ENCODE measurements at places on chromosomes 2 and 18.

- DNase-seq, result no peak
Observed at GRCh38 chr2:182716650-182716979, 558 bp downstream of the DNAJC10 start.

- no peak for DNase-seq
Observed at GRCh38 chr2:137467246-137467862, 496.9 kb upstream of the HNMT start.

DNA sequence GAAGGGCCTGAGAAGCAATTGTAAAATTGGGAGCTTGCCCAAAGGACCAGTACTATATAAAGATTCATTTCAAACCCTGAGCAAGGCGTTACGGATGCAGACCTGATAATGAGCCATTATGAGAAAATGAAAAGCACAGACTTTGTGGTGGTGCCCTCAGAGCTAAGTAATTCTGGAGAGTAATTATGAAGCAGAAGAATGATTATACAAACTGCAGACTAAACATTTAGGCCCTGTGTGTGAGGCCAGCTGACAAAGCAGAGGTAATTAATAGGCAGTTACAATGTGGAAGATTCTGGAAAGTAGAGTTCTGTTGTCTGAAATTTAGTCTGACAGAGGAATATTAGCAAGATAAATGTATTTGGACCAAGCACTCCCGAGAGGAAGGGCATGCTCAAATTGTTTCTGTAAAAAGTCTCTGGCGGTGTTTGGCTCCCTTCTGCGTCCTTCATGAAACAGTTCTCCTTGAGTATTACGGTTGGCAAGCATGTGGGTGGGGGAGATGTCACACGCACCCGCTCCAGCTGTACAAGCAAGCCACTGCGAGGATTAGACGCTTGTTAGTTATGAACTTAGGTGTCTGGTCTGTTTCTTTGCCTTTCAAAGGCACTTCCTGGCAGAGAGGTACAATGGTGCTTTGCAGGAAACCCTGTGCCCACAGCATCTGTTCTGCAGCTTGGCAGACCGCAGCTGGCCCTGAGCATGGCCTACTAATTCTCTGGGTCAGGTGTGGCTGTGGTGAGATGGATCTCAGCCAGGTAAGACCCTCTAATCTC lies 45.5 kb downstream of the CDC42EP3 start:
- DNase-seq, result no peak

- no peak for DNase-seq
Observed at GRCh38 chr2:47129191-47129706, 25.9 kb downstream of the STPG4 start.

DNA sequence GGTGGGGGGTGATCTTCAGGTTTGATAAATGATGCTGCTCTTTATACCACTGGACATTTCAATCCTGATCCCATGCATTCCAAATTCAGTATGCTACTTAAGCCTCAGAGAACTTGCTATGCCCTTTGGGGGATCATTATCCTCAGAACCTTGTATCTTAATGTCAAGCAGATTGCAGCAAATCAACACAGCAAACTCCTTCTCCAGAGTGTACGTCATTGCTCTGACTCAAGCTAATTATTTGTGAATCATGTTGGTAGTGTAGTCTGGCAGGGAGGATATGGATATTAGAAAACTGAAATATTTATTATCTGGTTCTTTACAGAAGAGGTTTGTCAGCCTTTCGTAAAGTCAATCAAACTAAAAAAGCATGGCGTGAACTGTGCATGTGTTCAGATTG lies 562.5 kb upstream of the FAM98A start:
- no peak for DNase-seq

DNA sequence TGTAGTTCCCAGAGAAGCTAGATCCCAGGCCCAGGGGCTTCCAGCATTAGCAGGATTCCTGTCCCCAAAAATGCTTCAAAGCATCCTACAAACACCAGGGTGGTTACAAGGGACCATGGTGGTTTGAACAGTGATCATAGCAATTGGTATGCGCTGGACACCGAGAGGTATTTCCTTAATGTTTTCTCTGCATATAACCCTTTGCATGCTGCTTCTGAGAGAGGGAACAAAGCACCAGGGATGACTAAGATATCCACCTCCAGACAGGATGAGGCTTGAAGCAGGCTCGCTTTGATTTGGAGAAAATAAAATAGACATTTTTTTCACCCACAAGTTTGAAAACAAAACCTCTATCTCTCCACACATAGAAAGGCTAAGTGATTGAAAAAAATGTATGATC lies 50.5 kb upstream of the TSPYL6 start:
- DNase-seq, result no peak

GRCh38 chr18:48095726-48096125 lies 165.3 kb upstream of the SMAD2 start:
- DNase-seq, result no peak

DNA sequence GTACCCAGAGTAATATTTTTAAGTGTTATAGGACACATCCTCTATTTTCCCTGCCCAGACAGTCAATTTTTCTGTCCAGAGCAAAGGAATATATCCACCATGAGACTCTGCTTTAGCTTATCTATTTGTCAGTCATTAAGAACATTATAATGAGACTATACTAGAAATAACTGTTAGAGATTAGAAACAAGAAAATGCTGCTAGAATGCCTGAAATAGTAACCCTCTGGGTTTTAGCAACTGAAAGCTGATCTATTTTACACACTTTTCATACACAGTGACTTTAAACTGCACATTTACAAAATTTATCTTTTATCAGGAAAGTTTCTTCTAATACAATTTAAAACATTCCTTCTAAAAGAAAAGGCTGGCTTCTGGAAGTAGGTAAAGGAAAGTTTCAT lies 39.6 kb downstream of the MBD2 start:
- no peak for DNase-seq

DNA sequence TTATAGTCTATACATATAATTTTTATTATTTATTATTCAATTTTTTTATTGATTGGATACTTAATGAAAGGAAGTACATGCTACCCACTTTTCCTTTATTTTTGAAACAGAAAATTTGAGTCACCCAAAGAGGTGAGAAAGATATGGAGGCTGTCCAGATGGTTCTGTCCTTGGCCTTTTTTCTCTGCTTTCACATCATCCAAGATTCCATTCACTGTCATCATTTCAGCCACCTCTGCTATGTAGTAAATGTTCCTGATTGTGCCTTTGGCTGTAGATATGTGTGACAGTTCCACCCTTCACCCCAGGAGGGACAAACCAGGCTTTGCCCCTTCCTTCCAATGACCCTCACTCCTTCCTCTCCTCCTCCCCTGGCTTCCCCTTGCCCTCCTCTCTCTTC lies 675.7 kb upstream of the ID2 start:
- DNase-seq, result no peak

DNA sequence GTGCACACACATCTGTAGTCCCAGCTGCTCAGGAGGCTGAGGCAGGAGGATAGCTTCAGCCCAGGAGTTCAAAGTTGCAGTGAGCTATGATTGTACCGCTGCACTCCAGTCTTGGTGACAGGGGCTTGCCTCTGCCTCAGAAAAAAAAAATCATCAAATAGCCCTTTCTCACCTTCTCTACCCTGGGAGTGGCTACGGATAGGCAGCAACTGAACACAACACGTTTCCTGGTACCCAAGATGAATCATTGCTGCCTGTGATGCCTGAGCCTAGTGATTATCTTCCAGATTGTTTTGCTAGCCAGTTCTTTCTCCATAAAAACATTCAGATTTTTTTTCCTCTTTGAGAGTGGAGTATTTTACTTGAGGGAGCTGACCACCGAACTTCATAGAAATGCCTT lies 13.5 kb downstream of the INPP4A start:
- peak; percentile 40 for DNase-seq

DNA sequence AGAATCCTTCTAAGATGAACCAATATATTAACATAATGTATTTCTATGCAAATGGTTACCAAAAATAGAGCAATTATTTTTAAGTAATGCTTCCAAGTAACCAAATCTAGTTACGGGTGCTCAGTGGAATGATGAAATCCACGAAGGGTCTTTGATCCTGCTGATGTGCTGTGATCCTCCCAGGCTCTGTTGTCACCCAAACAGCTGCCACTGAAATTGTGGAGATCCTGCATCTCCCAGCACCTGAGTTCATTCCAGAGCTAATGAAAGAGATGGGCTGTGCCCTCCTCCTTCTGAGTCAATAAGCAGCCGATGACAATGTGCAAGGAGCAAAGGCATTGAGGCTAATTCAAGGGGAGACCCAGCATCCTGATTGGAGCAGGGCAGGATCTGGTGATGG lies 362.4 kb upstream of the SOX11 start:
- no peak for DNase-seq

DNA sequence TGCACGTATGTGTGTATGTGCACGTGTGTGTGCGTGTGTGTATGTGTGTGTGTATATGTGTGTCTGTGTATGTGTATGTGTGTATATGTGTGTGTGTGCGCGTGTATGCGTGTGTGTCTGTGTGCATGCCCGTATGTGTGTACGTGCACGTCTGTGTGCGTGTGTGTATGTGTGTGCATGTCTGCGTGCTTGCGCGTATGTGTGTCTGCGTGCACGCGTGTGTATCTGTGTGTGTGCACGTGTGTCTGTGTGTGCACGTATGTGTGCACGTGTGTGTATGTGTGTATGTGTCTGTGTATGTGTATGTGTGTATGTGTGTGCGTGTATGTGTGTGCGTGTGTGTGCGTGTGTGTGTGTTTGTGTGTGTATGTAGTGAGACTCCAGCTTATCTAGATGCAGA lies 97.5 kb upstream of the SPATS2L start:
- no peak for DNase-seq

Data from NK-92 treated with Interleukin-12 subunit alpha and Interleukin-12 subunit beta, amount 100 ng/mL, for 24 hours (cell line).